MCF 10A (cell line): ENCODE measurements at places on chromosomes 7 and 10.

- DNase-seq = peak; percentile 68
These were observed 472.5 kb upstream of the GHITM start for GRCh38 chr10:83666762-83667161.

DNA sequence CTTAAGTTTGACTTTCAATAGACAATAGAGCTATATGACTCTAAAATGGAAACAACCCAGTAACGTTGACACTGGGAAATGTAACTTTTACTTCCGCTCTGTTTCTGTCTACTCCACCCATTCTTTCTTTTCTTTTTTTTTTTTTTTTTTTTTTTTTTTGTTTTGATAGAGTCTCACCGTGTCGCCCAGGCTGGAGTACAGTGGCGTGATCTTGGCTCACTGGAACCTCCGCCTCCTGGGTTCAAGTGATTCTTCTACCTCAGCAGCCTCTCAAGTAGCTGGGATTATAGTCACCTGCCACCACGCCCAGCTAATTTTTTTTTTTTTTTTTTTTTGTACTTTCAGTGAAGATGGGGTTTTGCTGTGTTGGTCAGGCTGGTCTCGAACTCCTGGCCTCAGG is 13.9 kb downstream of the PRSS2 start:
- no peak for DNase-seq

- no peak for DNase-seq
These were observed 8.3 kb upstream of the YAE1 start for GRCh38 chr7:39557911-39558310.

GRCh38 chr7:99380032-99380822 is 5.7 kb downstream of the ARPC1B start:
- DNase-seq = peak; percentile 52
